ENCODE measurements at places on chromosomes 2 and 18.

GRCh38 chr2:182784777-182785176 lies 68.7 kb downstream of the DNAJC10 start:
- peak; percentile 60 for DNase-seq

- DNase-seq = no peak
Observed at GRCh38 chr2:235774153-235774870, 280.5 kb downstream of the AGAP1 start.

GRCh38 chr18:70142001-70142400 lies 63.5 kb downstream of the RTTN start:
- DNase-seq = no peak

DNA sequence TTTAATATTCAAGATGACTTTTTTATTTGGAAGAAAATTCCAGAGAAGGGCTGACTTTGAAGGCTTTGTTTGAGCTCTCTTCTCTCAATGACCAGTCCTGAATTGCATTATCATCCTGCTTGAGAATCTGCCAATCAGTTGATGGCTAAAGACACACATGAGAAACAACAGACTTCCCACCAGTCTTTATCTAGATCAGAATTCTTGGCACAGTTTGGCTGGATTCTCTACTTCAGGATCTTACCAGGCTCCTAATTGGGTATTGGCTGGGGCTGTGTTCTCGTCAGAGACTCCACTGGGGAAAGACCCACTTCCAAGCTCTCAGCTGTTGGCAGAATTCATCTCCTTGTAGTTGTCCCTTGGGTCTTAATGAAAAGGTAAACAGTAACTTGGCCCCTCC lies 86.0 kb downstream of the WDSUB1 start:
- peak; percentile 51 for DNase-seq

DNA sequence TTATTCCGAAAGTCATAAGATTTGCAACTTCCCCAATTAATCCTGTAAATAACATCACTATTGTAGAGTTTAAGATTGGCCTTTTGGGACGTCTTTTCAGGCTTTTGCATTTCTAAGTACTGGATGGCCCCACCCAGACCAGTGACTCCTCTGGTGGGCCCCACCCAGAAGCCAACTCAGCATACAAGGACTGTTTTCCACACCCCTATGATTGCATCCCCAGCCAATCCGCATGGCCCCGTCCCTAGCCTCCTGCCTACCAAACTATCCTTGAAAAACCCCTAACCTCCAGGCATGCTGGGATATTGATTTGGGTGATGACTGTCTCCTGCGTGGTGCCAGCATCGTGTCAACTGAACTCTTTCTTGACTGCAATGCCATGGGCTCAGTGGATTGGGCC lies 24.5 kb upstream of the TGIF1 start:
- DNase-seq = no peak

GRCh38 chr18:8373486-8373885 lies 235.8 kb upstream of the RAB12 start:
- DNase-seq = no peak

GRCh38 chr2:32711908-32712501 lies 84.2 kb downstream of the TTC27 start:
- DNase-seq = no peak

DNA sequence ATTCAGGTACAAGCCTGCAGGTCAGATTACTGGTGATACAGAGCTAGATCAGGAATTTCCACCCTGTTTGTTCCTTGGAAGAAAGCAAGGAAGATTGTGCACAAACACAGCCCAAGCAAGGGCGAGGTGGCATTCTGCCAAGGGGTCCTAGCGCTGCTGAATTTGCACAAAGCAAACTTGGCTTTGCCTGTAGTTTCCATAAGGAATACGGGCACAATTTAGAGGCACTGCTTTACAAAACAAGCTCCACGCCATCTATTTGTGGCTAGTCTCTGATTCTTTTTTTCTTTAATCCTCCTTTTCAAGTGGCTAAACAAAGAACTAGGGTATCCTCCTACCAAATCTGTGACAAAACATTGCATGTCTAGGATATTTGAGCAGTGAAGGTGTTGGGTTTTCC lies 195.5 kb upstream of the ACVR2A start:
- no peak for DNase-seq

- no peak for DNase-seq
Observed at GRCh38 chr2:220079595-220079994, 452.2 kb downstream of the SLC4A3 start.

- peak; percentile 55 for DNase-seq
Observed at GRCh38 chr2:227325839-227326195, 766 bp downstream of the MFF start.

DNA sequence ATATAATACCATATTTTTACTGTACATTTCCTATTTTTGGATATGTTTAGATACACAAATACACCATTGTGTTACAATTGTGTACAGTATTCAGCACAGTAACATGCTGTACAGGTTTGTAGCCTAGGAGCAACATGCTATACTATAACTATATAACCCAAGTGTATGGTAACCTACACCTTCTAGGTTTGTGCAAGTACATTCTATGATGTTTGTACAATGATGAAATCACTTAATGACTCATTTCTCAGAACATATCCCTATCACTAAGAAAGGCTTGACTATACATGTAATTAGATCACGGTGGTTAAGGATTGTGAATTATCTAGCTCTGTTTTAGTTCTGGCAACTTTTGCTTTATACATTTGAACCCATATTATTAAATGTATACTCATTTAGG lies 31.3 kb downstream of the NPHP1 start:
- peak; percentile 70 for DNase-seq

- DNase-seq = no peak
Observed at GRCh38 chr2:89845532-89845931, 1154.1 kb downstream of the RPIA start.

DNA sequence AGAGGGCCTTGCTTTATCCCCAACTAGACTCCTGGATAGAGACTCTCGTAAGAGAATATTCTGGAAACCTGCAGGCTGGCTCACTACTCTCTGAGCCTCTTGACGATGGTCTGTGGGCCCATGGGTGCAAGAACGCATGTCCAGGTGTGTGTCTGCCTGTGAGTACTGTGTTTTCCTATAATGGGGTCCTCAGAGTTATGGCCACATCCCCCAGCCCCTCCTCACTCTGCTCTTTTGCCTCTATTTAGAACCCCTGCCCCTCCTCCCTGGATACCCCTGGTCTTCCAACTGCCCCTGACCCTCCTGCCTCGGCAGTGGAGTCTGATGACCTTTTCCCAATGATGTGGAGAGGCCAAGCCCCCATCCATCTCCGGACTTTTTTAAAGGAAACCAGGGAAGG lies 148.1 kb downstream of the ZFP36L2 start:
- no peak for DNase-seq

GRCh38 chr2:241603686-241604085 lies 33.3 kb downstream of the THAP4 start:
- no peak for DNase-seq

DNA sequence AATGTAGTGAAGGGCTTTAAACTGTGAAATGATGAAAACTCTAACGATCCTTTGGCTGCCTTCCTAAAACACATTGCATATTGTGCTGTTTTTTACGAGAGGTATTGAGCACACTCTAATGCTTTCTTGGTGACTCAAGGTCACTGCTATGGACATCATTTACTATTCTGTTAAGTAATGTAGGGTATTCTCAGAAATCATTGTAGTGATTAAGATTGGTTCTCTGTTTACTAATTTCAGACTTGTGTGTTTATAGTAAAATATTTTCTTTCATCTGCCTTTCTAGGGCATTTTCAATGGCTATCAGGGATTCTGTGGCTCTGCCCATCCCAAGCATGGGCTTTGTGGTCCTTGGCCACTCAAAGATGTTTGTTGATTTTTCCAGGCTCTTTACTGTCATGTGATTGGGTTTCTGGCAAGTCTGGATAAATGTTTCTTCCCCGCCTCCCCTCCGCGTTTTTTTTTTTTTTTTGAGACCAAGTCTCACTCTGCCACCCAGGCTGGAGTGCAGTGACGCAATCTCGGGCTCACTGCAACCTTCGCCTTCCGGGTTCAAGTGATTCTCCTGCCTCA lies 29.3 kb downstream of the UBE2F start:
- DNase-seq = peak; percentile 84

DNA sequence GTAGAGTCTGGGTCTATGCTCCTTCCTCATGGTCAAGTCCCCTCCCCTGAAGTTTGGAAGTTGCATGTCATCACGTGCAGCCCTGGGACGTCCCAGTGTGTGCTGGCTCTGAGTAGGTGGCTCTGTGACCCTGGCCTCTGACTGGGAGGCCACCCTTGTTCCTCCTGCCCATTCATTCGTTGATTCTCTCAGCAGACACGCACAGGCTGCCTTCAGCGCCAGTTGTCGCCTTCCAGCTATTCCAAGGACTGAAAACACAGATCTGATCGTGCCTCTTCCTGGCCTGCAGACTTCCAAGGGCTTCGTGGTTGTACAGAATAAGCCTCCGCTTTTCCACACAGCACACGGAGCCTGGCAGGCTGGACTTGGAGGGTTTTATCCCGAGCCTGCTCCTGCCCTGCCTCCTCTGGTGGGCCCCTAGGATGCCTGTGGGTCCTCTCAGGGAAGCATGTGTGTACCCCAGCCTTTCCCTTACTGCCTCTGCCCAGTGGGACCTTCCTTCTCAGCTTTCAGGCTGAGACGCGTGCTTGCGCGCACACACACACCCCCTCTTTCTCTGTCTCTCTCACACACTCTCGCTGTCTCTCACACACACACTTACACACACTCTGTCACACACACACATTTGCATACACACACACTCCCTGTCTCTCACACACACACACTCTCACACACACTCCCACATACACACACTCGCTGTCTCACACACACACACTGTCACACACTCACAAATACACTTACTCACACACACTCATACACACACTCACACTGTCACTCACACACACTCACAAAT lies 17.7 kb downstream of the SH3BP4 start:
- no peak for DNase-seq

DNA sequence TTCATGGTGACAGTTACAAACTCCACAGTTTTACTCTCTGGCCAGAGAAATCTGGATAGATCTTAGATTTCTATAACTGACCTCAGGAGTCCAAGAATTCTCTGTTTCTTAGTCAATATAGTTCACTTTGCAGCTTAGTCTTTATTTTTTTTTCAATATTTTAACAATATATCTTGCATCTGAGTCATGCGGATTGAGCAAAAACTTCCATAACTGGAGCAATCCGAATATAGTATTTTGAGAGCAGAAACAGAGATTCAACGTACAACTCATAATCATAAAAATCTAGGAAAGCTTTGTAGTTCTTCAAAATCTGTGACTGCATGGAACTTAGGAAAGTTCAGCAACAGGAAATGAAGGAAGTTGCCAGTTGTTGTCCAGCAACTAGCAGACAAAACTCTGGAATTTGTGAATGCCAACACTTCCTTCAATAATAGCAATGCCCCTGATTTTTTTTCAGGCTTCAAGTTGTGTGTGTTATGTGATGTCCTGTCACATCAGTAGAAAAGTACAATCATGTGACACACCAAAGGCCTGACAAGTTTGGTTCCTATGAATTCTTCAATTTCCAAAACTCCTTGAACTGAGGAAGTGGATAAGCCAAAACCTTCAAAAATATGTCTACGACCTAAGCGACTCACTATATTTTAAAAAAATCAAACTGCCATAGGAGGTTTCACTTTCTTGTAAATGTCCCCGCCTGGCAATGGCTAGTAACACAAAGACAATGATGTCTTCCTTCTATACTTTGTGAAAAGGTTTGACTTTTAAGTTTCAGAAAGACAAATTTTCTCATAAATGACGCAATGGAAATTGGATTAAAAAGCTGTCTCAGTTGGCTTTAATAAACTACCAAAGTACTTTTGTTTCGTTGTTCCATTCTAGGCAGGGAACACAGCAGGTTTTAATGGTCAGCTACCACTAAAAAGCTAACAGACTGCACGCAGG lies 510.6 kb downstream of the ERBB4 start:
- peak; percentile 52 for DNase-seq

DNA sequence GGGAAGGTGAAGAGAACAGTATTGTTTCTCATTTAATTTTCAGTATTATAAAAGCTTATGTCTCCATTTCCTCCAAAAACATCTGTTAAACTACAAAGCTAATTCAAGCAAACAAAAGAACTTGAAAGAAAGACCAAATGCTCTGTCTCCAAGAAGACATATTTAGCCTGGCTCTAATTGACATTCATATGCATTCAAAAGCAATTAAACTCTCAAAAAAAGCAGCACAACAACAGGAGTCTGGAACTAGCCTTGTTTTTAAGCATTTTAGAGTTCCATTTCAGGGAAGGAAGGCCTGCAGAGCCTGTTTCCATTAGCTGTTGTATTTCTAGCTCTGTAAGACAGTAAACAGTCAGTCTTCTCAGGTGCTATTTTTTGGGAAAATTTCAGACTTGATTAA lies 447.9 kb downstream of the TDRD15 start:
- no peak for DNase-seq

GRCh38 chr18:31648966-31649429 lies 35.4 kb downstream of the B4GALT6 start:
- DNase-seq = peak; percentile 15

DNA sequence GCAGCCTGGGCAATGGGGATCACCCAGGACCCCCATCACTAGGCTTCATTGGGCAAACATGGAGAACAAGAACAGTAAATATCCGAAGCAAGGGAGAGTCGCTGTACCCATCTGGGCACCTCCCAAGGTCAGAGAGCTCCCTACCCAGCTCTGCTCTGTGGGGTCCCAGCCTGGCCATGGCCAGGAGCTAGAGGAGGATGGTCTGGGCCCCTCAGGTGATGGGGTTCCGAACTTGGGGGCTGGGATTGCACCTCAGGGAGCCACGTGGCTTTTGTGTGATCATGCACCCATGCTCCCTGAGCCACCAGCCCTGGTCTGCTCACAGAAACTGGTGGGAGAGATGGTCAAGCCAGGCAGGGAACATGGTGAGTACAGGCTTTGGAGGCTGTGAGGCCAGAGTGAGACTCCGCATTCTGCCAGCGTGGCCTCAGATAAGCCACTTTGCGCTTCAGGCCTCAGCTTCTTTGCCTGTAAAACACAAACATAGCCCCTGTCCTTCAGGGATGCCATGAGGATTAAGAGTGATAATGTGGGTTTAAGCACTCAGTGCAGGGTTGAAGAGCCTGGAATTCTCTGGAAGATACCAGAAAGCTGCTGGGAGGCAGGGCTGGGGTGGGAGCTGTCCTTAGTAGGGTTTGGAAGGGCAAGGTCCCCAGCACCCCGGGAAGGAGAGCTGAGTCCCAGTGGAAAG lies 3.0 kb upstream of the NMUR1 start:
- no peak for DNase-seq

DNA sequence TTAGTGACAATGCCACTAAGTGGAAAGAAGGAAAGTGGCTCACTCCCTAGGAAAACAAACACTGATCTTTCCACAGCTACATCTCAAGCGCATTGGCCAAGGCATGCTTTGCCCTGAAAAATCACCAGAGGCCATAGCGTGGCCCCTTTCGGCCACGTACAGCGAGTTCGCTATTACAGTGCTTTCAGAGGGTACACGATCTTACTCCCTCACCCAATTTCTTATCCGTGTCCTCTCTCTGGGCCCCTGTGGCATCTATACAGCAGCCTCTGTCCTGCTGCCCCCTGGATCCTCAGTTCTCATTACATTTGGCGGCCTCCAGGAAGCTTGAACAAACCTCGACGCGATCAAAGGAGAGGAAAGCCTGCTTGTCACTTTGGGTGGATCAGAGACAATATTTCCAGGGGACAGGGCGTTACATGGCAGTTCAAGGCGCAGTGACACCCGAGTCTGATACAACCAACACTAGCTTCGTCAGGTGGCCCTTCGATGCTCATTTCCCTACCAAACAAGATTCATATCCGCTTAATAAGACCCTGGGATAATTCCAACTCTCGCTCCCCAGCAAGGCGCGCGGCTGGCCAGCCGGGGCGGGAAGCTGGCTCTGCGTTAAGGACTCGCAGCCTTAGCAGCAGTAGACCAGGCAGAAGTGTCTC lies 941 bp downstream of the SKOR2 start:
- no peak for DNase-seq
